ENCODE measurements at places on chromosomes 12 and 14.

GRCh38 chr12:127717278-127717677 lies 549.7 kb upstream of the TMEM132C start:
- DNase-seq = no peak

GRCh38 chr12:38099686-38100085 lies 216.9 kb upstream of the ALG10B start:
- DNase-seq = no peak

DNA sequence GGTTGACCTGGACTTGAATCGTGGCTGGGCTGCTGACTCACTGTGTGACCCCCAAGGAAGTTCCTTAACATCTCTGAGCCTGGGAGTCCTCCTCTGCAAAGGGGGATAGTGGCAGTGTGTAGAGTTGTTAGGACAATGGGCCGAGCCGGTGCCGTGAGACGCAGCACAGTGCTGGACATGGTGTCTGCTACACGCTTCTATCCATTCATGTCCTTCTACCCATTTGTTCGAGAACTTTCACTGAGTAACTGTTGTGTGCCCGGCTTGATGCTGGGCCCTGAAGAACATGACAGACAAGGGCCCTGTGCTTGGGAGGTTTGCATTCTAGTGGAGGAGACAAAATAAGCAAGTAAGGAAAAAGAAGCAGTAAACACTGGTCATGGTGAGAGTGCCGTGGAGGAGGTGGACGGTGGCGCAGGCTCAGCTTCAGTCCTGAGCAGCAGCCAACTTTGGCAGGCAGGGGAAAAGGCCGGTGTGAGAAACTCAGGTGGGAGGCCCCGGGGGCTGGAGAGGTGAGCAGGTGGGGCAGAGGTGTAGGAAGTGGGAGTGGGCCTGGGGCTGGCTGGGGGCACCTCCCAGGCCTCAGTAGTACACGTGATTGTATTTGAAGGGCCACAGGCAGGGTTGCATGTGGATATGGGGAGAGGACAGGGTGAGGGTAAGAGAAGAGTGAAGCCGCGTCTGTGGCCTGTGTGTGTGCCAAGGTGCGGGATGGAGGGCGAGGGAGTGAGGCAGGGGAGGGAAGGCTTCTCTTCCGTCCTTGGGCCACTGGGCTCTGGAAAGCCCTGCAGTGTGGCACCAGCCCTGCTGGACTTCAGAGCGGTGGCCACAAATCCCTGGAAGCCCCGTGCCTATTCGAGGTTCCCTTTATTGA lies 13.8 kb downstream of the VASH1 start:
- no peak for DNase-seq

GRCh38 chr14:73324533-73324932 lies 87.2 kb downstream of the PAPLN start:
- DNase-seq = no peak

DNA sequence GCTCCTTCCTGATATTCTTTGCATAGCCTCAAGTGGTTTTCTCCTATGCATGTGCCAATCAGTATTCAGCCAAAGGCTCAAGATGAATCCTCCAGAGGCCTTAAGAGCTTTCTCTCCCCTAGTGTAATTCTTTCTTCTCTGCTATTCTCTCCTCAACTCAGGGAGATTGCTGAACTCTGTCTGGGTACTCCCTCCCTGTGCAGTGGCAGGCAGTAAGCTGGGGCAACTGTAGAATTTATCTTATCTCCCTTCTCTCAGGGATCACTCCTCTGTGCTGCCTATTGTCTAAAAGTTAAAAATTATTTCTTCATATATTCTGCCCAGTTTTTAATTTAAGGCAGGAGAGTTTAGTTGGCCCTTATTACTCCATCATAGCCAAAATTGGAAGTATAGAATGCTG lies 28.5 kb upstream of the RTRAF start:
- DNase-seq = no peak

DNA sequence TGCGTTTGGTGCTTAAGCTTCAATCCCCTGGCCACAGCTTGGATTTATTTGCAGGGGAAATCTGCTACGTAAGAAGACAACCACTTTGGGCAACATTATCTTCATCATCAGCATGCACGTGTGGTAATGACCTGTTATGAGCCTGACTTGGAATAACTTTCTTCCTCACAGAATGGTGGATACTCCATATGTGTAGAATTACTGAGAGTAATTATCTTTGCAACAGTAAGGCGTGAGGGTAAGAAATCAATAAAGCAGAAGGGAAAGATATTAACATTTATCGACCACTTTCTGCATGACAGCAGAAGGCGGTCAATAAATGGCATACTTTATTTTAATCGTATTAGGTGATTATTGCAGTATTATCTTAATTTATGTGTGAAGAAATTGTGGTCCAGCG lies 152.7 kb downstream of the RGS6 start:
- DNase-seq = no peak

DNA sequence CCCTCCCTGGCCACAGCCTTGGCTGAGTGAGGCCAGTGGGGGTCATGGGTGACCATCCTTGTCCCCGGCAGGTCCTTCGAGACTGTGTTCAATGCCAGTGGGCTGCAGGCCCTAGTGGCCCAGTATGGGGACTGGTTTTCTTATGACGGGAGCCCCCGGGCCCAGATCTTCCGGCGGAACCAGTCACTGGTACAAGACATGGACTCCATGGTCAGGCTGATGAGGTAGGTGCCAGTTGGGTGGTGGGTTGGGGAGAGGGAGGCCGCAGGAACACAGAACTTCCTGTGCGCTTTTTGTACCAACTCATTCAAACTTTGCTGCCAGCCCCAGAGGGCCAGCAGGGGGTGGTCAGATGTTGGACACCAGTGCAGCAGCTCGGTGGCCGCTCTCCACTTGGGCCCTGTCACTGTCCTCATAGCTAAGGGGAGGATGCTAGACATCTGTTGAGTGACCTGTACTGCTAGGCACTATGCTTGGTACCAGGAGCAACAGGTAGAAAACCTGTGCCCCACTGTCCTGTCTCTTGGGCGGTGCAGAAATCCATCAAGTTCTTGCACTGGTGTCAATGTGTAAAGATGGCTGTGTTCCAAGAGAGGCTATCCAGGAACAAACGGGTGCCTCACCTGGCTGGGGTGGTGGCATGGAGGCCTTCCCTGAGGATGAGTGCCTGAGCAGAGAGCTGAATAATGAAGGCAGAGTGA lies 16.7 kb downstream of the SDS start:
- DNase-seq = no peak

DNA sequence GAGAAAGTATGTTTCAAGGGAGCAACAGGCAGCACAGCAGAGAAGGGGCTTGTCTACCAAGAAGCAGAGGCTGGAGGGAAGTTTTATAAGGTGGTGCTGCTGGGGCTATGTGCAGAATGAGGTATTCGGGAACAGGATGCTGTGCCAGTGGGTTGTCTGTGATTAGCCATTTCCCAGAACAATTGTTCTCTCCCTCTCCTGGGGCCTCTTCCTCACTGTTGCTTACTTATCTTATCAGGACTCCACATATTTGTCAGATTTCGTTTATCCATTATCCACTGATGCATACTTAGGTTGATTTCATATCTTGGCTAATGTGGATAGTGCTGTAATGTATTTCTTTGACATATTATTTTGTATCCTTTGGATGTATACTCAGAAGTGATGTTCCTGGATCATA lies 195.1 kb upstream of the RTL1 start:
- no peak for DNase-seq

DNA sequence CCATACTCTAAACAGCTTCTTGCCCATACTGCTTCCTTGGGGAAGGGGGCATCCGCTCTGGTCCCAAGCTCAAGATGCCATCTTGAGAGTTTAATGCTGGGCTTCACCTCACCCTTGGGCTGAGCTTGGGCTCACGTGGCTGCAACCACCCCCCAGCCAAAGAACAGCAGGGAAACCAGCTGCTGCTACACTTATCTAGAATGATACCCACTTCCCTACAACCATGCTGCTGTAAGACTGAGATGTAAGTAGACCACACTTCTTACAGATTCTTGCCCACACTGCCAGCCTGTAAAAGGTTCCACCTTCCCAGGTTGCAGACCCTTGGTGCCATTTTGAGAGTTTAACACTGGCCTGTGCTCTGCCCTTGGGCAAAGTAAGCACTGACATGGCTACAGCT lies 9.7 kb downstream of the CTSG start:
- no peak for DNase-seq

GRCh38 chr12:121110211-121110940 lies 22.3 kb upstream of the P2RX7 start:
- peak; percentile 60 for DNase-seq

- DNase-seq = no peak
Observed at GRCh38 chr12:131379738-131380137, 331.2 kb upstream of the SFSWAP start.

- no peak for DNase-seq
Observed at GRCh38 chr12:6817662-6818157, 3.9 kb upstream of the GPR162 start.

DNA sequence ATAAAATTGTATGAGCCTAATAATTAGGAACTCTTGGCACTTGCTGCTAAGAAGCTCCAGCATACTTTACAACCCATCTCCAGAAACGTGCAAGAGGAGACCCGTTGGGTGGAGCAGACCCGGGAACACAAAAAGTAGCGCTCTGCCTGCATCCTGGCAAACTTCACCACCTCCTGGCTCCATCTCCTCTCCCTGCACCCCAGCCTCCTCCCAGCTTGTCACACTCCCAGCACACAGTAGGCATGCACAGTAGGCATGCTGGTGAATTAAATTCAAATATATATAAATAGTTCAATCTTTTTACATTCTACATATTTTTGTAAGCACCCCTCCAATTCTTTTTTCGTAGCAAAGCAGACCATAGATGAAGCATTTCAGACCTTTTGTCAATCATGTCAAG lies 1.2 kb downstream of the VSIG10 start:
- no peak for DNase-seq

- DNase-seq = no peak
Observed at GRCh38 chr12:93879476-93880421, 202.6 kb downstream of the CRADD start.

DNA sequence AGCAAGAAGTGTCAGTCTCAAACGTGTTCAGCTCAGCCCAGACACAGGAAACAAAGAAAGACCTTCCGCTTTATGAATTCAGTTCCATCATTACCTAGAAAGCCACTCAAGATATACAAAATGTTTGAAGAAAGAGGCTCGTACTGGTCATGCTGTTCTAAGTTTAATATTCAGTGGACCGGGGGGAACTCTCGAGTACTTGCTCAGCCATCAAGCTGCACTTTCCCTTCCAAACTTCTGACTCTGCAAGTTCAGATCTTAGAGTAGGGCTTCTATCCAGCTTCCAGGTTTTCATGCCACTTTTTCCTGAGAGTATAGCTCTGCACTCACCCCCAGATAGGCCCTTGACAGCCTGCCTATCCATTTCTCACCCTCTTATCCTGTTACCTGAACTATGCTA lies 62.8 kb upstream of the OSBPL8 start:
- no peak for DNase-seq

GRCh38 chr12:32811686-32812392 lies 56.1 kb upstream of the YARS2 start:
- no peak for DNase-seq

- DNase-seq = no peak
Observed at GRCh38 chr14:61287196-61287595, 6.1 kb upstream of the TMEM30B start.

- no peak for DNase-seq
Observed at GRCh38 chr12:24803430-24804245, 145.3 kb downstream of the BCAT1 start.

DNA sequence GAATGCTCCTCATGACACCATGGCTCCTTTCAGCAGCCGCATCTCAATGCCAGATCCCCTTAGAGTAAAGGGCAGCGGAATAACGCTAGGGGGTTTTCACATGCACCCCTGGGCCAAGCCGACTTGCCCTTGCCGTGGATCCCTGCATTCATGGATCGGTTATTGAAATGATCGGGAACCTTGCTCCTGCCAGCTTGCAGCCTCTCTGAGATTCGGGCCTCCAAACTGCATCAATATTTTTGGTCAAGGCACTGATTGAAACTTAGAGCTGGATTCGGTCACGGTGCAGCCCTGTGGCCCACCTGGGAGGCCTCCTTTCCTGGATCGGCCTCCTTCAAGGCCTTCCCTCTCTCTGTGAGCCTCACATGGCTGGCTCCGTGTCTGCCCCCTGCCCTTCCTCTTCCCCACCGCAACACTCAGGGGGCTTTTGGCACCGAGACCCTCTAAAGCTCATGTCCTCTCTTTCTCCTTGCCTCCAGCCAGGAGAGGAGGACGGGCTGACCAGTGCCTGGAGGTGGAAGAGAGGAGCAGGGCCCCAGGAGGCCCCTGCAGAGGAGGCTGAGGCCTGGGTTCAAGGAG lies 1.8 kb downstream of the PTPN6 start:
- no peak for DNase-seq

- DNase-seq = no peak
Observed at GRCh38 chr12:4169531-4169930, 104.0 kb upstream of the CCND2 start.

DNA sequence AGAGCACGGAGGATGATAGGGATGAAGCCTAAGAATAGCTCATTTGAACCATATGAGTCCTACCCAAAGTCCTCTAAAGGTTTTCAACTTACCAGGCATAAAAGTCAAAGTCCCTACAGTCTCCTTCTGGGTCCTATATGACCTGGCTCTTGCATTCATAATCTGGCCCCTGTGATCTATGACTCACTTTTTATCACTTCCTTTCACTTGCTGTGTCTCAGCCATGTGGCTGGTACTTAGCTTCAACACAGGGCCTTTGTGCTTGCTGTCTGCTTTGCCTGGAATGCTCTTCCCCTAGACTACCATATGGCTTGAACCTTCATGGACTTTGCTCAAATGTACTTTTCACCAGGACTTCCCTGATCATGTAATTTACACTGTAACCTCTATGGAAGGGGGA lies 137.6 kb upstream of the TMTC1 start:
- no peak for DNase-seq

DNA sequence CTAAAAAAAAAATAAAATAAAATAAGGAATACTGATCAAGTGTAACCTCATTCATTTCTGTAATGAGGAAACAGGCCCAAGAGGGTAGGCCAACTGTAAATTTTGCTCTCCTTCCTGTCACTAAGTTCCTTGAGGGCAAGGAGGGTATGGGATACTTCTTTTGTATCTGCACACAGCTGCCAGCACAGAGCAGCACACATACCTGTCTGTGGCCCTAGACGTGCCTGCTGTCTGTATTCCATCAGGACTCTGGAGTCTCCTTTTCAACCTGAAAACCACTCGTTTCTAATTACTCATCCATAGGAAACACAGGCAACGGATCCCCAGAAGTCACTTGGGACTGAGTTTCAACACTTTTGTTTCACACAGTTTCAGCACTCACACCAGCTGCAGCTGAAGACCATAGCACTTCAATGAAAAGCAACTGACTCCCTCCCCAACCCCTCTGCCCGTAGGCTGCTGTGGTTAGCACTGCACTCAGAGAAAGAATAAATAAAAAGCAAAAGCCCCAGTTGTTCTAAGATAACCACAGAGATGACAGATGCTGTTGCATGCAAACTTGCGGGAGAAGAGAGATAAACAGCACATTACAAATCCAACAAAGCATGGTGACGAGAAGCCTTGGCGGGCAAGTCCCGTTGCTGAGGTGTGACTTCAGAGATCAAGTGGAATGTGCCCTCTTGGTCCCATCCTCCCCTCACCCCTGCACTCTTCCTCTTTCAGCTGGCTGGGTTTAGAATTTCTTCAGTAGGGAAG lies 24.9 kb downstream of the CRACR2A start:
- no peak for DNase-seq
